Caki2 (cell line): ENCODE measurements at places on chromosomes 3 and 15.

DNA sequence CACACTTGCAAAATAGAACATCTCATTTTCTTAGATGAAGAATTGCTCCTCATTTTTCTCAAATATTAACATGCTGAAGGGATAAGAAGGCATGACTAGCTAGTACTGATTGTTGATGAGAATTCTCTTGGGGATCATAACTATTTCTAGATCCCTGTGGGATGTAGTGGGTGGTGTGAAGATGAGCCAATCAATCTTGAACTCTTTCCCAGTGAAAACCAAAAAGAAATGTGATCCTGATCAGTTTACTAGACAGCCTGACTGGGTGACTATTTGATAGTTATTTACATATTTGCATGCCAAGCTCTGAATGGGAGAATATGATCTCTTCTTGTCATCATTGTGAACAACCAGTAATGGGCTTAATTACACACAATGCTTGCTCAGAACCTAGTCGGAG is 63.7 kb downstream of the ZIC1 start:
- DNase-seq: no peak

DNA sequence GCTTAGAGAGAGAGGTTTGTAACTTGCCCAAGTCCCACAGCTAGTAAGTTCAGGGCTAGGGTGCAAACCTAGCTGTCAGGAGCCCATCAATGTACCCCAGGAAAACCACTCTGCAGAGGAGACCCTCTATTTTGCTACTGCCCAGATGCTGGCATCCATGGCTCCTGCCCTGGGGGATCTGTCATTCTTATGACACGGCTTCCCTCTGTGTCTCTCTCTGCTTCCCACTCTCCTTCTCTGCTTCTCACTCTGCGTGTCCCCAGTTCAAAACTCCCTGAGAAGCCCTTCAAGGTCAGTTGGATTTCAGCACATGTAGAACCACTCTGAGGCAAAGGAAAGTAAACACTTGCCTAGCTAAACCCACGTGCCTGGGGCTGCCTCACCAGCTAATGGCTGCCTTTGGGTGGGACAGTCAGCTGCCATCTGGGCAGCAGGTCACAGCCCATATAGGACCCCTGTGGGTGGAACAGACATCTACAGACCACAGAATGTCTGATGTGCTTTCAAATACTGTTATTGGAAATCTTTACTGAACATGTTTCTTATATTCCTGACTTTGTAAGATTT is 29.4 kb upstream of the SLCO2A1 start:
- DNase-seq: no peak

DNA sequence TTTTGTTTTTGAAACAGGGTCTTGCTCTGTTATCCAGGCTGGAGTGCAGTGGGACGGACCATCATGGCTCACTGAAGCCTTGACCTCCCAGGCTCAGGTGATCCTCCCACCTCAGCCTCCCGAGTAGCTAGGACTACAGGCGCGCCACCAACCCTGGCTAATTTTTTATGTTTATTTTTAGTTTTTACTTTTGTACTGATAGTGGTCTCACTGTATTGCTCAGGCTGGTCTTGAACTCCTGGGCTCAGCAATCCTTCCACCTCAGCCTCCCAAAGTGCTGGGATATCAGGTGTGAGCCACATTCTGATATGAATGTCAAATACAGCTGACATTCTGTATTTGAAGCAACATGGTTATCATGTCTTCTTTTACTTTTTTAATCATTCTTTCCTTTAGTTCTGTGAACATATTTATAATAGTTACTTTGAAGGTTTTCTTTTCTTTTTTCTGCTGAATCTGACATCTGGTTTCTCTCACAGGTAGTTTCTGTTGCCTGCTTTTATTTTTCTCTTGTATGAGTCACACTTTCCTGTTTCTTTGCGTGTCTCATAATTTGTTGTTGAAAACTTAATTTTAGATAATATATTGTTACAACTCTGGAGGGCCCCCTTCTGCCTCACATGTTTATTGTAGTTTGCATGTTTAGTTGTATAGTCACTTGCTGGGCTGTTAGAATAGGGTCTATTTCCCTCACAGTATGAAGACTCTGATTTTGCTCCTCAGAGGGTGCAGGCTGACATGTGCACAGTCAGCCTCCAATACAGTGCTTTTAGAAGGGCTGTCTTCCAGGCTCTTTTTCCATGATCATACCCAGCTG is 8.4 kb upstream of the CNTN4 start:
- no peak for DNase-seq

- no peak for DNase-seq
Measured at GRCh38 chr3:187340578-187340977, 27.6 kb upstream of the RTP4 start.

DNA sequence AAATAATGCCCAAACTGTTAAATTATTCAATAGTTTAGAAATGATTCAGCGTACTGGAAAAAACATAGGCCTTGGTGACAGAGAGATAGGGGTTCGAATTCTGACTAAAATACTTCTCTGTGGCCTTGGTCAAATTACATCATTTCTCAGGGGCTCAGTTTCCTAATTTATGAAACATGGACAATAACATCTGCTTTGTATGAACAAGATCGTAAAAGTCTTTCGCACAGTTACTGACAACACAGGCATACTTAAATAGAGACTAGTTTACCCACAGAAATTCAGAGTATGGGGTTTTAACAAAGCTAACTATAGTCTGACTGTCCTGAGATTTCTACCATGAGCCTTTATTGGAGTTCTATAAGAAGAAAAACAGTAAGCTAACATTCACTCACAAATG is 440.4 kb downstream of the FHIT start:
- DNase-seq: no peak

DNA sequence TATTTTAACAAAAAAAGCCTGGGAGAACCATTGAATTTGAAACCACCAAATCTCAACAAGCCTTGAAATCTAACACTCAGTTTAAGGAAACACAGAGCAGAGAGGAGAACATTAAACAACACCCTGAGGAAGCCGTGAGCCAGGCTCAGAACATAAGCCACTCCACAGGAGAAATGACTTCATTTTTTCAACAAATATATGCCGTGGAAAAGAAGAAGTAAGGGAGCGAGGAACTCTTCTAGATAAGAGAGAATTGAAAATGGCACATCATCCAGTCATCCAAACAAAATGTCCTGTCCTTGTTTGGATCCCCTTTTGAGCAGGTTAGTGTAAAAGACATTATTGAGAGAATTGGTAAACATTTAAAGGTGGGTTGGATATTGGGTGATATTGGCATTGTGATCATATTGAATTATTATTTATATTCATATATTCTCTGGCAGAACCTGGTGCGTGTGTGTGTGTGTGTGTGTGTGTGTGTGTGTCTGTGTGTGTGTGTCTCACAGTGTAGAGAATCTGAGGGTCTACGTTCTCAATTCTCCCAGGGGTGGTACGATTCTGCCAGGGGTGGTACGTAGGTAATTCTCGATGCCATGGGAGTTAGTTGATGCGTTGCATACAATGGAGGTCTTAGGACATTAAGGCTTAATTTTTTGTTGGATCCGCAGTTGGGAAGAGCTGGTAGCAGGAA is 94.4 kb downstream of the ST6GAL1 start:
- DNase-seq: no peak

GRCh38 chr3:42876940-42877720 is 1.5 kb upstream of the CYP8B1 start:
- DNase-seq: no peak

DNA sequence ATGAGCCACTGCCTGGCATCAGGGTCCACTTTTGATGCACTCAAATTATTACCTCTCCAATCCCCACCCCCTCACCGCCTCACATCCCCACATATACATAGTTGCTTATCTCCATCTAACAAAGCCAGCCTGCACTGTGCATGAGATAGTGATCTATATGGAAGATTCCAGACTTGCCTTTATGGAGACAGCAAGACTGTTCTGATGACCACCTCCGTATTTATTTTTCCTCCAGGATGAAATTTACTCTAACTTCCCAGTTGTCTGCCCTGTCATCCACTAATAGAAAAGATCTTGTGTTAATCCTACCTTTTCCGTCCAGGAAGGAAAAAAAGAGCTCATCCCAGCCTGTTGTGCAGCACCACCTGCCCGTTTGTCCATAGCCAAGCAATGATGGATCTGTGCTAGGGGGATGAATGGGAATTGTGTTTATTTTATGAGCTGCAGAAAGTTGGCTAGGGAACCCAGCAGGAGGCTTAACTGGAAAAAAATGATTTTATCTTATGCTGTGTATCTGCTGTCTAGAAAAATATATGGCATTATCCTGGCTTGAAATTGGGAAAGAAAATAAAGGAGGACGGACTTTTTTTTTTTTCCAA is 114.5 kb downstream of the CD47 start:
- no peak for DNase-seq

DNA sequence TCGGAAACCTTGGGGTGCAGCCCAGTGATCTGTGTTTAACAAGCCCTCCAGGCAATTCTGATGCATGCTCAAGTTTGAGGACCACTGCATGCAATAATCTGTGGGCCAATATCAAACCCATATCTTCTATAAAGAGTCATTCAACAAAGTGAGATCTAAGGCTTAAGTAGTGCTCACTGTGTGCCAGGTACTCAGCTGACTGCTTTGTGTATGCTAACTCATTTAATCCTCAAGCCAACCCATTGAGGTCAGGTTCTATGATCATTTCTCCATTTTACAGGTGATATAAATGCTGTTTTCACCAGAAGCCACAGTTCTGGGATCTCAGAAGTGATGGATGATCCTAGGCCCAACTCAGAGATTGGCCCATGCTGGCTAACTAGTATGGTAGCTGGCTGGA is 101.7 kb downstream of the SMAD6 start:
- no peak for DNase-seq

GRCh38 chr3:106014971-106015370 is 146.2 kb upstream of the CBLB start:
- DNase-seq: no peak

- no peak for DNase-seq
Measured at GRCh38 chr3:87426918-87427317, 150.5 kb upstream of the POU1F1 start.

GRCh38 chr3:11521167-11521566 is 122.5 kb downstream of the VGLL4 start:
- no peak for DNase-seq

DNA sequence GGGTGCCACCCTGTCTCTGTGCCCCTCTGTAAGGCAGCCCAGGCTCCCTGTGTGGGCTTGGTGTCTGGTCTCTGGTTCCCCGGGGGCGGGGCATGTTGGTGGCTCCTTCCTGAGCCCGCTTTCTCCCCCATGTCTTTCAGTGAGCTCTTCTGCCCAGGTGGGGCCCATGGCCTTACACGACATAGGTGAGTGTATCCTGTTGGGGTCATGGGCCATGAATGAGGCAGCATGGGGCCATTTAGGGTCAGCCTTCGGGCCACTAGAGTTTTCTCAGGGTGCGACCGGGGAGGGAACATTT is 195.1 kb downstream of the UBE3A start:
- DNase-seq: no peak

GRCh38 chr15:65920825-65921309 is 51.6 kb downstream of the RAB11A start:
- no peak for DNase-seq

- DNase-seq: no peak
Measured at GRCh38 chr3:132167870-132168269, 133.1 kb upstream of the CPNE4 start.

DNA sequence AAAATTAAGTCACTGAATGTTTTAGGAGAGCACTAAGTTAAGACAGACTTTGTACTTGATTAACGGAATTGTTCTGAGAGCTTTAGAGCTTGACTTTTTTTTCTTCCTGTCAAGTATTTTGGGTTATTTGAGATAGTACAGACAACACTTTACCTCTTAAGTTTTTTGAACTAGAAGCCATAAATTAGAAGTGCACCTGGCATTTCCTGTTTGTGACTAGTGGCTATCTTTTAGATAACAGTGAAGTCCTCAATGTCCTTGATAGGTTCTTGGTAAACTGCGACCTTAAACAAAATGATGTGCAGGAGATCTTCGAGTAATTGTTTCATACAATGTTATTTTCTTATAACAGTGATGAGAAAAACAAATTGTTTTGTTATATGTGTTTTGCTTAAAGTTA is 213.9 kb downstream of the TP63 start:
- no peak for DNase-seq

DNA sequence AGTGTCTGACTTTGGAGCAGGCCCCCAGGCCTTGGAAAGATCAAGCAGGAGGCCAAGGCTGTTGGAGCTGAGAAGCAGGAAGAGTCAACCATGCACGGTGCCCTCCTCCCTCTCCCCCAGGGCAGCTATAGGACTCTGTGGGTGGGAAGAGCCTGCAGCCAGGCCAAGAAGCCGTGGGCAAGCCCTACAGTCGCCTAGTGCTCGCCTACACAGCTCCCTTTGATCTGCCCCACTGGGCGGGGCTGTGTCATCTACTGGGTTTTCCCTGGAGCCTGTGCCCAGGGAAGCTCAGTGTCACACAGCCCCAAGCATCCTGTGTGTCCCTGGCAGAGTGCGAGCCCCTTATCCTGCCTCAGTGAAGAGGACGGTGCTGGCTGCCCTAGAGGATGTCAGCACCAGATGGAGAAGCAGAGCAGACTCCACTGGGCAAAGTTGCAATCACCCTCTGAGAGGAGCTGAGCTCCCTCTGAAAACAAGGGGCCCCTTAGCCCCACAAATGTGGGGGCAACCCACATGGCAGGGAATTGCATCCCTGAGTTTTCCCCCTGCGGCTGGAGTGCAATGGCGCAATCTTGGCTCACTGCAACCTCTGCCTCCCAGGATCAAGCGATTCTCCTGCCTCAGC is 72.2 kb downstream of the KLF13 start:
- DNase-seq: peak; percentile 11

DNA sequence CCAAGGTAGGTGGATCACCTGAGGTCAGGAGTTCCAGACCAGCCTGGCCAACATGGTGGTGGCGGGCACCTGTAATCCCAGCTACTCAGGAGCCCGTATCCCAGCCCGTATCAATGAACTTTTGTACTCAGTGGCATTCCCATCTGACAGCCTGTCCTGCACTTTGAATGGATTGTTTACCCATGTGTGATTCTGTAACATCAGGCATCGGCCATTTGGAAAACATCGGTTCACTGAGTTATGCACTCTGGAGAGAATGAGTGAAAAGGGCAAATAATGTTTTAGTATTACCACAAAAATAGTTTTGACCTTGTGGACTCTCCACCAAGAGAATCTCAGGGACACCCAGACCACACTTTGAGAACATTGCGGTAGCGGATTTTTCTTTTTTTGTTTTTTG is 13.6 kb downstream of the KLHL25 start:
- DNase-seq: no peak

GRCh38 chr3:44923632-44924456 is 49.4 kb downstream of the TGM4 start:
- DNase-seq: no peak

- DNase-seq: no peak
Measured at GRCh38 chr3:88618021-88618645, 468.4 kb downstream of the C3orf38 start.

DNA sequence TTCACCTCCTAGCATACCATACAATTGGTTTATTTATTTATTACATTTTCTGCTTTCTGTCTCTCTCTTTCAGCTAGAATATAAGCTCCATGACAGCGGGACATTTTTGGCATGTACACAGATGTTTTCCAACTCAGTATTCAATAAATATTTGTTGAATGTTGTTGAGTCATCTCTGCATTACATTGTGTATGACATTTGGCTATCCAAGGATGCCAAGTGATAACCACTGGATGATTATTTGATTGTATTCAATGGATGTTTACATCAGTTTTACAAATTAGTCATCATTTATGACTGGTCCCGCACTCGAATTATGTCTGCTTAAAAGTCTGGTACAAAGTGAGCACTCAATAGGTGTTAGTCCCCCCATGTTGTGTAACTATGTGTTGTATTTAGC is 49.5 kb upstream of the STXBP5L start:
- DNase-seq: no peak
